Sigmoid colon (tissue), 7 donors: ENCODE measurements at places on chromosomes 5 and 9.
A peak's percentile ranks its signal among the peaks of the same experiment; 100 is the strongest.

DNA sequence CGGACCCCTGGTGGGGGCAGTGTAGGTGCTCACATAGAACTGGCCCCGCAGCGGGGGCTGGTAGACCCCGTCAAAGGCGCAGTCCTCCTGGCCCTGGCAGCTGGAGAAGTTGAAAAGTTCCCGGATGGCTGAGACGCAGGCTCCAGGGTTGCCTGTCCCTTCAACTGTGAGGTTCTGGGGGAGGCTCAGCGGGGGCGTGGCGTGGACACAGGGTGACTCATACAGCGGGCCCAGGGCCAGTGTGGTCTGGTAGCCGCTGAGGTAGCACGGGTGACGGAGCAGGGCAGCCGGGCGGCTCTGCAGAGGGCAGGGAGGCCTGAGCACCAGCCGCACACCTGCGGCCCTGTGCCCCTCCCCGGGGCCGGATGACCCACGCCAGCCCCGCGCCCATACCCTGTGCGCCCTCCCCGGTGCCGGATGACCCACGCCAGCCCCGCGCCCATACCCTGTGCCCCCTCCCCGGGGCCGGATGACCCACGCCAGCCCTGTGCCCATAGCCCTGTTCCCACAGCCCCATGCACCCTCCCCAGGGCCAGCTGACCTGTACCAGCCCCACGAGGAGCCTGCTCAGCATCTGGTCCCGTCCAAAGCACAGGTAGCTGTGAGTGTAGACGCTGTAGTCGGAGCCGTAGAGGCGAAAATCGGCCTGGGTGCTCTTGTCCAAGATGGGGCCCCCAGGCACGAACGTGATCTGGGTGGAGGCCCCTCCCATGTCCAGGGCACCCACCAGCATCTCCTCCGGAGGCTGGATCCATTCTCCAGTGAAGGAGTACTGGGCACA, 5.0 kb downstream of the ENTPD8 start:
- peak; percentile 88 for DNase-seq

DNA sequence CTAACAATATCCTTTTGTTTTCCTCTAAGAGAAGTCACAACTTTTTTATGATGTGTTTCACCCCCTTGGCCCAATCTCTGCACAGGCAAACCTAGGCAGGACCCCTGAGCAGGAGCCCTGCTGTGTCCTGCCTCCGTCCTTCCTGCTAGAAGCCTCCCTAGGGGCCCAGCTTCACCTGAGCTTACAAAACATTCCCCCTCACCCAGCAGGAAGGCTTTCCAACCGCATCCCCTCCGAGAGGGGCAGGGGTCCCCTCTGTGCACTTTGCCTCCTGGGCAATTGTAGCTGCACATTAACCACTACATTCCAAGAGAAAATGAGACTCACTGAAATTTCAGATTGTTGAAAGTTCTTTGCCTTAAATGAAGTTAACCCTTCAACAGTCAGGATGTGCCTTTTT, 176.2 kb downstream of the IRX2 start:
- no peak for DNase-seq

GRCh38 chr5:110414360-110414759, 312.1 kb downstream of the TMEM232 start:
- no peak for DNase-seq

DNA sequence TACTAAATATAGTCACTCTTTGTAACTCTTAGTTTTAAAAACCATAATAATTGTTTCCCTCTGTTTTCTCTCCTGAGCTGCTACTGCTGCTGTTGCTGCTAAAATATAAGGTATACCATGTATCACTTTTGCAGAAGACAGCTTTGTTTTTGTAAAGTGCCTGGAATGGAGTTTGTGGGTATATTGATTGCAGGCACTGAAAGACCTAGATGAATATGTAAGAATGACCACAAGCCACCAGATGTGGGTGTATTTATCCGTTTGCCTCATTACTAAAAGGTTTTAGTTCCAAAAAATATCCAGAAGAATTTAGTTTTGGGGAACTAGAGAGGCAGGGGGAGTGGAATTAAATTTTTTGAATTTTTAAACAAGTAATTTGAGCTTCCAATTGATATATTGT, 151.1 kb upstream of the CDKN2B start:
- no peak for DNase-seq

DNA sequence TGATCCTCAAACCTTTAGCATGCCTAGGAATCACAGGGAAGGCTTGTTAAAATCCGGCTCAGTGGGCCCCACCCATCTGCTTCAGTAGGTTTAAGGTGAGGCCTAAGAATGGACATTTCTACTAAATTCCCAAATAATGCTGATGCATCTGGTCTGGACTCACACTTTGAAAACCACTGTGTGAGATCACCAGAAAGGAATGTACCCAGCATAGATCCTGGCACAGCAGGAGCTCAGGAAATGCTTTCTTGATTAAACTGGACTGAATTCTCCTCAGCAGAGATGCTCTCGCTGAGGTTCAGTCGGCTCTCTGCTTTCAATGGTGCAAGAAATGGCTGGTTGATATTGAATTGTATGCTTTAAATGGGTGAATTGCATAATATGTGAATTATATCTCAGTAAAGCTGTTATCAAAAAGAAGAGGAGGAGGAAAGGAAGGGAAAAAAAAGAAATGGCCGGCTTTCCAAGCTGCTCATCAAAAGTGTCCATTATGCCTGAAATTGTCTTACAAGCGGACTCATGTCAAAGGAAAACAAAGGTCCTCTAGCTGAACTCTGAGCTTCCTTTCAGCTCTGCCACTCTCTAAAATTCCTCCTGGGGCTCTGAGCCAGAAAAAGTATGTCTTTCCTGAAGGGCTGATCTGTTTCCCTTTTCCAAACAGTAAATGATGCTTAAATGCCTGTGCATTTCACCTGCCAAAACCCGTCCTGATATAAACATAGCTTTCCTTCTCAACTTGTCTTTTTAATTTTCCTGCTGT, 77.6 kb upstream of the SAP30L start:
- peak; percentile 70 for DNase-seq

GRCh38 chr5:130963798-130964197, 201.3 kb downstream of the HINT1 start:
- no peak for DNase-seq
